Uterus (tissue), 4 donors: ENCODE measurements at places on chromosomes 7 and 10. TPM values are rescaled to one million over a fixed set of nuclear protein-coding genes. Genes with fewer than 3 reads are reported as not detected.

DNA sequence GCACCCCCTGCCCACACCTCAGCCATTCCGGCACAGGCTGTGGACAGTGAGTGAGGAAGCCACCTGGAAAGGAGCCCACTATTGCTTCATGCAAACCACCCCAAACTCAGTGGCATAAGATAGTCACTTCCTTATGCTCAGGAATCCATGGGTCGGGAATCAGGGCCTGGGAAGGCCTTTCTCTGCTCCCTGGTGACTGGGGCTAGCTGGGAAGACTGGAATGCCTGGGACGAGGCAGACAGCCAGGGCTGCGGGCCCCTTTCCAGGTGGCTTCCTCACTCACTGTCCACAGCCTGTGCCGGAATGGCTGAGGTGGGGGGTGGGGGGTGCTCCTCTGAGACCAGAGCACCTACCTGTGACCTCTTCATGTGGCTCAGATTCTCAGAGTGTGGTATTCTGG is 74.1 kb upstream of the GRB10 start:
- no peak for DNase-seq

DNA sequence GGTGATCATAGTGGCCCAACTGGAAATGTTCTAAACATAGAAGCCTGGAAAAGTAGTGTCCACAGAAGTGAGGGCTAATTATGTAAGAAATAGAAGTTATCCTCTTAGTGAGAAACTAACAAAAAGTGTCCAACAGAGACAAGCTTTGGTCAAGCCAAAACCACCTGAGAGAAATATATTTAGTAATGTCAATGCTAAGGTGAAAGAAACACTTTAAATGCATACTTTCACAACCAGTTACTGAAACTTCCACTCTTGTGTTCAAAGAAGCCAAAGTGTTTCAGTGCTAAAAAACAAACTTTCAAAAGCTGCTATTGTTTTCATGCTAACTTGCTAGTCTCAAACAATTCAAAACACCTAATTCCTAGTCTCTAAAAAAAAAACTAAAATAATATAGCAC is 18.1 kb downstream of the RAB11FIP2 start:
- no peak for DNase-seq

DNA sequence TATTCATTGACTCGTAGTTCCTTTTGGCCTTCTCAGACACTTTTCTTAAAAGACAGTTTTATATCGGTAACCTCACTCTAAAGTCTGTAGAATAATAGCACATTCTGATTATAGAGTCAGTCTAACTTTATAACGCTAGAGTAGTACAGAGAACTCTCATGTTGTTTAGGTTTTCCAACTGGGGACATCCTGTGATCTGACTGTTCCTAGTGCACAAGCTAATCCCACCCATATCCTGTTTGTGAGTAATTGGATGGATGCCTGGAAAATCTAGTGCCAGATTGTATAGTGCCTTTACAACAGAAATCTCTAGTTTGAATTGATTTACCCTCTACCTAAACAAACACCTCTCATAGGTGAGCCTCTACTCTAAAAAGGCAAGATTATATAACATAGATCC is 107.4 kb downstream of the ZEB1 start:
- peak; percentile 22 for DNase-seq

DNA sequence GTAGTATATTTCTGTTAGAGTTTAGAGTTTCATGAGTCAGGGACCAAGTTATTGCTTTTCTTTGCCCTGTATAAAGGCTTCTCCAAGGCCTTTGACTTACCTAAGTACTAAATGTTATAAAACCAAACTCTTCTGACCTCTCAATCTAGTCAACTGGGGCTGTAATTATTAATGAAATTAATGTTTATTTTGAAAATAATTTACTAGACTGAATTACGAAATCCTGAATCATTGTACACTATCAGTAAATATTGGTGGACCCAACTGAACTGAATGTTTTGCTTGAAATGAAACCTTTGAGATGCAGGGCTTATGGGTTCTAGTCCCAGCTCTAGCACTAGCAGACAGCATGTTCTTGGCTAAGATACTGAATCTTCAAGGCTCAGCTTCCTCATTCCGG is 1.7 kb upstream of the CYP2C9 start:
- no peak for DNase-seq

TAF5 gene
- 8.6 TPM for total RNA-seq

DNA sequence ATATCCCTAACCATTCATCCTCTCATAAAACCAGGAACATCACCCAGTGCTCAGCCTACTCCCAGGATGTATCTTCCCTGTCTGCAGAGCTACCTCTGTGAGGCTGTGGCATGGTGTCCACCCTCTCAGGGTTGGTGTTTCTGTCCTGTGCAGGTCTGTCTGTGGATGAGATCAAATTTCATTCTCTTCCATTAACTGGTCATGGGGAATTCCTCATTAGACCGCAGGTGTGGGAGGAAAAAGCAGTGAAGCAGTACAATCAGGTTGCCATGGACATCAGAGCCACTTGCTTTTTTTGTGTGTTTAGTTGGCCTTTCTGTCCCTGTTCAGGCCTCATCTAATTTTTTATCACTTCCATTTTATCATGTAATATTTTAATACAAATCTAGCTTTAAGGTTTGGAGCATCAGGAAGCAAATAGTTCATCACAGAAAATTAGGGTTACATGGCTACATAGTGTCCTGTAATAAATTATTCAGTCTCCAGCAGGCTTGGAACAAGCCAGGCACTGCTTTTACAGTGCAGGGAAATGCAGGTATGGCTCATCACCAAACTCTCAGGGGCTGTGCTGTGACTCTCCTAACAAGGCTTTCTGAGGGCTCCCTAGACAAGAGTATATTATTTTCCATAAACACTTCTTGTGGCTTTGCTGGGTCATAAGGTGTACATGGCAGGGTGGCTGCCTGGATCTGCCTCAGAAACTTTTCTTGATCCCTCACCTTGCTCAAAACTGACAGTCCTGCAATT is 594.9 kb upstream of the IGFBP3 start:
- no peak for DNase-seq

KCP gene
- 0.18 TPM for total RNA-seq
